ENCODE measurements at places on chromosomes 7 and 10. TPM values are rescaled to one million over a fixed set of nuclear protein-coding genes. Genes with fewer than 3 reads are reported as not detected.

- no peaks in the 10 kb centered on the region for H3K36me3 ChIP-seq
- no peak overlapping the region for H3K4me3 ChIP-seq
- peaks cover 25% of the 10 kb centered on the region for H3K4me1 ChIP-seq
- H3K27ac ChIP-seq = peak overlapping the region; percentile 38
- no peaks in the 10 kb centered on the region for H3K27me3 ChIP-seq
These were observed 96.0 kb downstream of the VIPR2 start for GRCh38 chr7:159048656-159049055.

The DYNC1I1 gene
- 2.5 TPM for total RNA-seq

GRCh38 chr7:151012911-151013347 lies 11.4 kb downstream of the ATG9B start:
- peaks cover 12% of the 10 kb centered on the region for H3K27me3 ChIP-seq
- H3K4me3 ChIP-seq = no peak overlapping the region
- peaks cover 71% of the 10 kb centered on the region for H3K4me1 ChIP-seq
- DNase-seq = peak; percentile 63
- H3K27ac ChIP-seq = no peak overlapping the region
- H3K36me3 ChIP-seq = no peaks in the 10 kb centered on the region

DNA sequence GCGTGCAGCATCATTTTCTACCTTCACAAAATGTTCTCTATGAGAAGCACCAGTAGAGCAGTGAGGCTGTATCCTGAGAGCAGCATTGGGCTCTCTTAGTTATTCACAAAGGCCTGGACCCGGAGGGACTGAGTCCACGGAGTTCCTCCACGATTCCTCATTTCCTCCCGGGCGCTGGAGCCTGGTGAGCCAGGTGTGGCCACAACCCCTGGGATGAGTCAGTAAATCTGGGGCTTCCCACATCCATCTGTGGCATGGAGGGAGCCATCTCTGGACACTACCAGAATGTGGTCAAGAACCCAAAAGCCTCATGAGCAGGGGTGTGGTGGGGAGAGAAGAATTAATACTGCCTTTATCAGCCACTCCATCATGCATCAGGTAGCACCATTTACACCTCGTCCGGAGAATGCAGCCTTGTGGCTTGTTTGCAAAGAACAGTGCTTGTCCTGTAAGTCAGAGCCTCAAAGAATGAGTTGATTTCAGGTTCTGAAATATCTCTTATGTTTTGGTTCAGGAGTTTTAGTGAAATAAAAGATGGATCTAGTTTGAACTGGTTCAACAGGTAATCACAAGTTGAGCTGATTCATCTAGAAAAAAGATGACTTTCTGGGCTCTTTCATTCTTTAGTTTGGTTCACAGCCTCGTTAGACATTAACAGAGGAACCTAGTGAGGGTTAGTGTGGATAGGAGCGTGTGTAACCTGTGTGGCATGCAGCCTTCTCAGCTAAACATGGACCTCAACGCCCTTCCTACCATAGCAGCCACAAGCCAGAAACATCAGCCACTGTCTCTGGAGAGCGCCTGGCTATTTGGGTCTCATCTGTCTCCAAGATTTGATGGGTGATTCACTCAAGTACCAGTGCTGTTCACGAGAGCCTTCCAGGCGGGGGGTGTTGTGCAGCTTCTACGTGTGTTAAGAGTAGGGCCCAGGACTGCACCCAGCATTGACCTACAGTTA lies 95.2 kb downstream of the WDR37 start:
- H3K36me3 ChIP-seq = no peaks in the 10 kb centered on the region
- DNase-seq = no peak
- H3K4me1 ChIP-seq = no peaks in the 10 kb centered on the region

The MCM10 gene
- 15.7 TPM for total RNA-seq

The SBDS gene
- 45.3 TPM for total RNA-seq
